ENCODE measurements at places on chromosomes 2 and 18.

GRCh38 chr2:213085538-213085937, 65.9 kb downstream of the IKZF2 start:
- DNase-seq = no peak

DNA sequence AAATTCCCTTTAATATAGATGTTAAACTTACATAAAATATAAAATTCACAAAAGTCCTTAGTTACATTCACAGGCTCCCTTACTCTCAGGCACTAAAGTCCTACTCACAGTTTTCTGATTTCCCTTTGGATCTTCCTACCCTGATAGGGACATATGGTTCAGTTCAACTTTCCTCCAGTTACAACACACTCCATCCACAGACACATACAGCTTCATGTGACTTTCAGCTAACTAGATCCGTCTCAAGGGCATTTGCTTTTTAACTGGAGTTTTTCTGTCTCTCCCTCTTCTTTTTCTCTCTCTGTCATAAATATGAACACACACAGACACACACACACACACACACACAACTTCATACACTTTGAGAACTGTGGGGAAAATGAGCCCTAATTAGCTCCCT, 419.2 kb downstream of the LRP1B start:
- DNase-seq = no peak

GRCh38 chr18:77054288-77054605, 78.3 kb downstream of the MBP start:
- peak; percentile 55 for DNase-seq

DNA sequence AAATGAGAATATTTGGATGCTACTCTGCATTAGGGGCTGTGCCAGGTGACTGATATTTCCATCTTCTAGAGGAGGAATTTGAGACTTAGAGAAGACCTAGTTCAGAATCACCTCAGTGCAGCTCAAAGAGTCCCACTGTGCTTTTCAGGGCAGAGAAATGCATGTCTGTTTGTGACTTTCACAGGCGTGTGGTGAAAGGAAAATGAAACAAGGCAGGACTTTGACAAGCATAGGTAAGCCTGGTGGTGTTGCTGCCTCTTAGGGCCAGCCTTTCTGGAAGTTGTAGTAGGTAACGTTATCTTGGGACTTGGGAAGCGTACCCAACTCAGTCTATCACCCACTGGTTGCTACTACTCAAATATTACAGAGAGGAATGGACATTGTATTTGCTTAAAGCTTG, 2.6 kb downstream of the GPR39 start:
- no peak for DNase-seq

GRCh38 chr2:54545702-54546450, 89.7 kb downstream of the SPTBN1 start:
- DNase-seq = no peak

DNA sequence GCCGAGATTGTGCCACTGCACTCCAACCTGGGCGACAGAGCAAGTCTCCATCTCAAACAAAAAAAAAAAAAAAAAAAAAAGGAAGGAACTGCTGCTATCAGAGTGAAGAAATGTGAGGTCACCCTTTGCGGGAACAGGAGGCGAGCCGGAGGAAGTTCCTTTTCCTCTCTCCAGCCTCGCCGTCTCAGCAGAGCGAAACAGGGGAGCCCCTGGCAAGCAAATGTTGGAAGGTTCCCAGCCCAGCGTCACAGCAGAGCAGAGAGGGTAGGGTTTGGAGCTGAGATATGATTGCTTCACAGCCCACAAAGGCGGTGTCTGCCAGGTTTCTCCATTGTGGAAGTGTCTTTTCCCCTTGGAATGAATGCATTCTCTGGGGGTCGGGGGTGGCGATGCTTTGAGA, 28.5 kb downstream of the SLC20A1 start:
- DNase-seq = no peak

DNA sequence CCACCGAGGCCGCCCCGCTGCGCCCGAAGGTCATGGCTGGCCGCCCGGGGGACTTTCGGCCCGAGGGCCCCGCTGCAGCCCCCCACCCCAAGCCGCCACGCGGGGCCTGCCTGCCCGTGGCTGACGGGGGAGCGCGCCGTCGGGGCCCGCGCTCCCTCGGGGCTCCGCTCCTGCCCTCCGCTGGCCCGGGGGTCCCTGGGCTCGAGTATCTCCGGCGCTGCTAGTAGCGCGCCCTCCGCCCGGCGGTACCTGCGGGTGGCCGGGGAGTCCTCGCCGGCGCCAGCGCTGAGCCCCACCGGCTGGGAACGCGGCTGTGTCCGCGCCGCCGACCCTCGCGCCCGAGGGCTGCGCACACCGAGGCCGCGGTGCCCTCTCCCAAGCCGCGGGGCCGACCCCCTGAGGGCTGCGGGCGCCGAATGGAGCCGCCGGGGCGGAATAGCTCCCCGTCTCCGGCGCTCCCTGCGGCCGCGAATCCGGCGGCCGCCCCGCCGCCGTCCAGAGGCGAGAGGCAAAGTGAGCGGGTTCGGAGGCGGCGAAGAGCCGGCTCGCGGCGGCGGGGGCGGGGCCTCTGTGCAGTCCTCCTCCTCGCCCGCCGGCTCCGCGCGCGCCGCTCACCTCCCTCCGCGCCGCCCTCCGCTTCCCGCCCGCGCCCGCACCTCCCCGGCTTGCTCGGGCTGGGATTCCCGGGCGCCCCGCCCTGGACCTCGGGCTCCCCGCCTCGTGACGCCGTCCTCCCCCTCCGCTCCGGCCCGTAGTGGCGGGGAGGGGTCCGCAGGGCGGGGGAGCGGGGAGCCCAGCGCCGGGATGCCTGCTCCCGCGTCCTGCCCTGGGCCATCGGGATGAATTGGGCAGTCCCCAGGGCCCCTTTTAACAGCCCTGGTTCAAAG, at the start of gene KCNG3:
Gene KCNG3 (minus strand): TSS at position 515 of the 887 bp plus-strand sequence. CDS start 481 bp downstream, at position 34.
- peak; percentile 82 for DNase-seq

DNA sequence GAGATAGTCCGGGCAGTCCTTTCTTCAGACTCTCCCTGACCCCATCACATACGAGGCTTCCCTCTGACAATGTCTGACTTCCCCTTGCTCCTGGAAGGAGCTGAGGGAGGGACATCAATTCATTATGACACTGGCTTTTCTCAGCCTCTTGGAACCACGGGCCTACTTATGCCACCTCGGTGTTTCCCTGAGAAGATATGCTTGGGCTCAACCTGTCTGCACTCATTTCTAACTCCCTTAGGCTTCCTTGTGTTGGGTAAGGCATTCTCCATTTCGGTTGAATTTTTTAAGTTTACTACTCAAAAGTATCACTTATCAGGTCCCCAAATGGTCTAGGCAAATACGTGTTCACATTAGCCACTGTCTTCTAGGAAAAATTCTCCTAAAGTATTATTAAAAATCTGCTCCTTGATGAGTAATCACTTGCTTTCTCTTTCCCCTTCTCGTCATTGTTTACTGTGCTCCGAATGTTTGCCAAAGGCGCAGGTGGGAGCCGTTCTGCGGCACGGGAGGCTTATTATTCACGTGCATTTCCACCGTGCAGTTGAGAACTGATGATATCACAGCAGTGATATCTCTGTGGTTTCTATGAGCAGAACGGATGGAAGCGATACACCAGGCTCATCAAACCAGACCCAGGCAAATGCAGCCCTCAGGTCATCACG, 33.1 kb downstream of the ARL4C start:
- peak; percentile 83 for DNase-seq

DNA sequence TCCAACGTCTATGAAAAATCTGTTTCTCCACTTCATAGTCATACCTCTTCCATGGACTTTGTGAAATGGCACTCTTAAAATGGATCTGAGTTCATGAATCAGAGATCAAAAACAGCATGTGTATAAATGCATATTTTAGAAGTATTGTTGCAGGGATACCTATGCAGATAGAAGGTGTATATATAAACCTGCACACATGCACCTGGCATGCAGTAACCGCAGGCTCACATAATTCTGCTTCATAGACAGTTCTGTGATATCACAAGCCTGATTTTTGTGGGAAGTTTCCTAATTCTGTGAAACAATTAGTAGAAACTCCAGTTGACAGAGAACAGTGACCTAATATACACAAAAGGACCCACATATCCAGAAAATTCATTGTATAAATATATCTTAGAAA, 421.7 kb downstream of the TGIF1 start:
- DNase-seq = no peak

GRCh38 chr2:205689820-205690219, 7.5 kb downstream of the NRP2 start:
- DNase-seq = no peak

DNA sequence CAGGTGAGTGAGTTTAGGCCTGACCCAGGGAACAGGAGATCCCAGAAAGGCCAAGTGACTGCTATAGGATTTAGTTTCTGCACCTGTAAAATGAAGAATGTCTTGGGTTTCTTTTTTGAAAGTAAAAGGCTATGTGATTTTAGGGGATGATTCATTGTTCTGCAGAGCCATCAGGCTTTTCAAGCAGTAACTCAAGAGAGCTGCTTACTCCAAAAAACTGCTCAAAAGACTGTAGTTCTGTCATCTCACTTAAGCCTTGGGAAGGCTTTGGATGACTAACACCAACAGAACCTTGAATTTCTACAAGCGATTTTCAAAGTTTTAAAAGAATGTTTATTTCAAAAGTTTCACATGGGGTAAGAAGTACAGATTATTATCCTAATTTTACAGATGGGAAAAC, 165.1 kb downstream of the HAUS1 start:
- DNase-seq = no peak

GRCh38 chr2:38128653-38129052, 52.7 kb upstream of the CYP1B1 start:
- DNase-seq = no peak

DNA sequence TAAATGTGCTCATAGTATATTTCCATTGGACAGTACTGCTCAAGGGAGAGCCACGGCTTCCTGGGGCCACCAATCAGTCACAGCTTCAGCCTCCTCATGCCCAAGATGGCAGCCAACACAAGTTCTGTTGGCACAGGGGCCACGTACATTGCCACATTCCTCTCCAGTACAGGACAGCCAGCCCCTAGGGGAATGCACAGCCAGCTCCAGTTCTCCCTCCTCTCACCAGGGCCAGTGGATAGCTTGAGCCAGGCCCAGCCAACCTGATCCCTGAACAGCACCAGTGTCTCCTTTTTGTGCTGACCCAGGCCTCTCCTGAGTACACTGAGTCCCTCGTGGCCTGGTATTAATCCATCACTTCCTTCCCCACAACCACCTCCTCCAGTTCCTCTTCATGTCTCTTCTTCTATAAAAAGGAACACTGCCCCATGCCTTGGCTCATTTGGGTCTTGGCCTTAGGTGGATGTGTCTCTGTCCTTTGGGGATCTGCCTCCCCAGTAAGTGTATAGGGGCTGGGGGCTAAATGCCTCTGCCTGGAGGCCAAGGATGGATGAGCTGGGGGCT, 168.7 kb downstream of the TNS1 start:
- no peak for DNase-seq

DNA sequence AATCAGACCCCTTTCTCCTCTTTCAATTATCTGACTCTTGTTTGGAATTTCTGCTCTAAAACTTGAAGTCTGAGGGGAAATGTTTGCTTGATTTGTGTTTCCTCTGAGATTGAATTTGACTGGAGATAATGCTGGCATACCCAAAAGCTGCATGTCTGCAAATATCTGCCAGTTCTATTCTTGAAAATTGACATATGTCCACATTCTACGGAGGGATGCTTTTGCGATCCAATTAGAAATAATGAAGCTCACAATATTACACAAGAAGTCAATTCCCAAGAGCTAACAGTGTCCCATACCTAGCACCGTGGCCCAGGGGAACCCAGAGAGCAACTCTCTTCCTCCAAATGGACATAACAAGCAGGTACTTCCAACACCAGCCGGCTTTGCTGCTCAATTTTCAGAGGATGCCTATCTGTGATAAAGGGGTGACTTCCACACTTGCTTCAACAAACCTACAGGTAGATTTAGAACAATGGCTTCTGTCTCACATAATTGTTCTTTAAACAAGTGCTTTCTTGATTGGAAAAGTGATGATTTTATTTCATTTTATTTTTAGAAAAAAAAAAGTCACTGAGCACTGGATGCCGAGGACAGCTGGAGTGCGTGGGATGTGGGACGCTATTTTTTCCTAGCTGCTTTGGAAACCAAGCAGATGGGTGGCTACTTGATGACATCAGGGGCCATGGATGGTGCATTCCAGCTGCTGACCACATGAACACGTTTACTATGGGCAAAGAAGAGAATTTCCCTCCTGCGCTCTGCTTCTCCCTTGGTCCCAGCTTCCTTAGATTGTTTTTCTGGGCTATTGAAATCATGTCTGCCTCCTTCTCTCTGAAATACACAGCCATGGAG, 488.9 kb downstream of the RNF144A start:
- DNase-seq = no peak

GRCh38 chr2:201798252-201798913, 8.0 kb upstream of the CDK15 start:
- DNase-seq = no peak

DNA sequence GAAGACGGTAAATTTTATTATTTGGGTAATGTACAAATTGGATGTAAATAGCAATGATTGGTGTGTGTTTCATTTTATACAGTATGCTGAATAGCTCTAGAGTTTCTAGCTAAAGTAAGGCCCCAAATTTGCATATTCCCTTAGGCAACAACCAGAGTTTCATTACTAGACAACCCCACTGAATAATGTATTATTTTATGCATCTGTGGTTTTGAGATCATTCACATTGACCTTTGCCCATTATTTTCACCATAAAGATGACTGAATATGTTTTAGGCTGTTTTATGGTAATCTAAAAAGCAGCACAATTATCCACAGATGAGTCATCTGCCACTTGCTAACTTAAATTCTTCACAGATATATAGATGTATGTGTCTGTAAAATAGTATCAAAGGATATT, 44.5 kb upstream of the C2orf74 start:
- DNase-seq = no peak

DNA sequence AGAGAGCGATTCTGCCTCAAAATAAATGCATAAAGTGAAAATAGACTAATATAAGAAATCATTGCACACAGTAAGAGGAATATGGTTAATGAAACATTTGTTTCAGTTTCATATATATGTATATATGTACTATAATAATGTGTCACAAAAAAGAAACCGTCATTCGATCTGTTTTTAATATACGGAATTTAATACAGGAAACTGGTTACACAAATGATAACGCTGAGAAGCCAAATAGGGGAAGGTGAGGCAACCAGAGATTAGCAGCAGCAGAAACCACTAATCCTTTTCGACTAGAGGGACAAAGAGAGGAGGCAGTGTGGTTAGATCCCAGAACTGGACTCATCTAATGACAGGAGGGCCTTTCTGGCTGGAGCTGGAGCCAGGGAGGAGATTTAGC, 64.2 kb upstream of the GREB1L start:
- DNase-seq = no peak

GRCh38 chr2:9660154-9660553, 29.4 kb upstream of the YWHAQ start:
- DNase-seq = no peak
